ENCODE measurements at places on chromosomes 13 and 19.

DNA sequence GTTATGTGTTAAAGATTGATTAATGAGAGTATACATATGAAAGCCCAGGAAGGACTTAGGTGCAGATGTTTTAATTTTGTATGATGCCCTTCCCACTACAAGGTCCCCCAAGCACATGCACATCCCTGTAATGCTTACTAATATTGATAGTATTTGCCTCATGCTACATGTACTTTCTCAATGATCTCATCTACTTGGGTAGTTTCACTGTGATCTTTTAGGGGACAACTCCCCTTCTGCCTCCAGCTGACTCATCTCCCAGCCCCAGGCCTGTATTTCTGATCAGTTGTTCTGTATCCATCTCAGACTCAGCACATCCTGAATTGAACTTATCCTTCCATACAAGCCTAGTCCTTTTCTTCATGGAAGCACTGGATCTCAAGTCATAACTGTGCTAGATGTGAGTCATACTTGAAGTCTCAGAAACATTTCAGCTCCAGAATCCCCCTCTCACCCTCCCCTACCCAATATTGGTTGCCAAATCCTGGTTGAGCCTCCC lies 49.4 kb upstream of the INTS6 start:
- no peaks in the 10 kb centered on the region for H3K36me3 ChIP-seq
- H3K27me3 ChIP-seq = no peaks in the 10 kb centered on the region
- no peak overlapping the region for H3K27ac ChIP-seq
- DNase-seq = no peak

GRCh38 chr13:106494506-106494905 lies 41.0 kb downstream of the EFNB2 start:
- H3K27ac ChIP-seq = no peak overlapping the region
- H3K27me3 ChIP-seq = no peaks in the 10 kb centered on the region
- no peak for DNase-seq
- H3K4me3 ChIP-seq = no peak overlapping the region
- H3K4me1 ChIP-seq = peaks cover 31% of the 10 kb centered on the region

GRCh38 chr19:56080669-56081401 lies 40.3 kb downstream of the ZNF787 start:
- peak overlapping the region; percentile 45 for H3K4me3 ChIP-seq
- H3K27me3 ChIP-seq = no peaks in the 10 kb centered on the region
- no peak overlapping the region for H3K27ac ChIP-seq
- H3K36me3 ChIP-seq = no peaks in the 10 kb centered on the region
- DNase-seq = peak; percentile 90
- peaks cover 10% of the 10 kb centered on the region for H3K4me1 ChIP-seq

DNA sequence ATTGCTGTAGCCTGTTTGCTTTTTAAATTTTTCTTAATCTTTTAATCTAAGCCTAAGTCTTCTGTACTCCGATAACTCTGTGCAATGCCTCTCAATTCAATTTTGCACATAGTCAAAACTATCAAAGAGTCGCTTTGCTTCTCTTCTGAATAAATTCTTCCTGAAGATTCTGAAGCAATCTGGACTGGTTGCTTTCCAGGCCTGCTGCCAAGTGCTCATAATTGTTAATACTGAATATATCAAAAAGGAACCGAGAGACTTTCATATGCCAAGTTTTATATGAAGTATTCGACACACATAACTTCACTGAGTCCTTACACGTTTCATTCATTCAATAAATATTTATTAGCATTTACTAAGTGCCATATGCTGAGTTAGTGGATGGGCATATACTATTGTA lies 91.3 kb downstream of the EDNRB start:
- no peaks in the 10 kb centered on the region for H3K36me3 ChIP-seq
- no peak overlapping the region for H3K4me3 ChIP-seq
- no peaks in the 10 kb centered on the region for H3K4me1 ChIP-seq
- no peak overlapping the region for H3K27ac ChIP-seq
- no peaks in the 10 kb centered on the region for H3K27me3 ChIP-seq

DNA sequence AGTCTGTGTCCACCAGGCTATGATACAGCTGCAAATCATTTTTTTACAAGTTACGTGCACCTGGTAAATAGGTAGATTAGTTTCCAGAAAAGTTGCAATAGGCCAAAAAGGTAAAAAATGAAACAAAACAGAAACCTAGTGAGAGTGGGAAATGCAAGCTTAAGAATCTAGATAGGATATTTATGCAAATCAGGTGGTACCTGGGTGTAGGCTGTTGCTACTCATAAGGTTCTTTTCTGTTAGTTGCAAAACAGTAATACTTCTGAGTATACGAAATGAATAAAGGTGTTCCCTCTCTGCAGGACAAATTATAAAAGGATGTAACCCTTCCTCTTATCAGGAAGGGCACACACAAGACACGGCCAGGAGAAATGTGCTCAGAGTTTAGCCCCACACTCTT lies 97.9 kb downstream of the UGGT2 start:
- H3K27me3 ChIP-seq = no peaks in the 10 kb centered on the region
- peaks cover 3% of the 10 kb centered on the region for H3K36me3 ChIP-seq
- H3K27ac ChIP-seq = no peak overlapping the region
- no peak for DNase-seq
- H3K4me1 ChIP-seq = no peaks in the 10 kb centered on the region

DNA sequence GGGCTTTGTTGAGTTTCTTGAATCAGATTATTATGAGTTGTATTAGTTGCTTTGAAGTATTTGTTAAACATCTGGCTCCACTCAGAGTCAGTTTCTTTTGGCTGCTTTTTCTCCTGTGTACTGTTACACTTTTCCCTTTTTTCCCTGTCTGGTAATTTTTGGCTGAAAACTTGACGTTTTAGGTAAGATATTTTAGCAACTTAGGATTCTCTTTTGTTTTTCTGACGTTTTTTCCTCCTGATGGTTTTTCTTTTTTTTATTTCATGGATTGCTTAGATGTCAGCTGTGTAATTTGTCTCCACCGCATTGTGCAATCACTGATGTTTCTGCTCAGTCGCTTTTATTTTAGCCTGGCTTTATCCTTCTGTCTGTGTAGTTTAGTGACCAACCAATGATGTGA lies 20.7 kb downstream of the RFC3 start:
- no peaks in the 10 kb centered on the region for H3K4me1 ChIP-seq
- no peak overlapping the region for H3K4me3 ChIP-seq
- peak; percentile 17 for DNase-seq
- peaks cover 16% of the 10 kb centered on the region for H3K36me3 ChIP-seq
- H3K27me3 ChIP-seq = no peaks in the 10 kb centered on the region

- DNase-seq = peak; percentile 24
- H3K27me3 ChIP-seq = no peaks in the 10 kb centered on the region
- H3K36me3 ChIP-seq = no peaks in the 10 kb centered on the region
- H3K4me1 ChIP-seq = peaks cover 9% of the 10 kb centered on the region
Measured at GRCh38 chr13:41188584-41188983, 5.8 kb downstream of the KBTBD7 start.

DNA sequence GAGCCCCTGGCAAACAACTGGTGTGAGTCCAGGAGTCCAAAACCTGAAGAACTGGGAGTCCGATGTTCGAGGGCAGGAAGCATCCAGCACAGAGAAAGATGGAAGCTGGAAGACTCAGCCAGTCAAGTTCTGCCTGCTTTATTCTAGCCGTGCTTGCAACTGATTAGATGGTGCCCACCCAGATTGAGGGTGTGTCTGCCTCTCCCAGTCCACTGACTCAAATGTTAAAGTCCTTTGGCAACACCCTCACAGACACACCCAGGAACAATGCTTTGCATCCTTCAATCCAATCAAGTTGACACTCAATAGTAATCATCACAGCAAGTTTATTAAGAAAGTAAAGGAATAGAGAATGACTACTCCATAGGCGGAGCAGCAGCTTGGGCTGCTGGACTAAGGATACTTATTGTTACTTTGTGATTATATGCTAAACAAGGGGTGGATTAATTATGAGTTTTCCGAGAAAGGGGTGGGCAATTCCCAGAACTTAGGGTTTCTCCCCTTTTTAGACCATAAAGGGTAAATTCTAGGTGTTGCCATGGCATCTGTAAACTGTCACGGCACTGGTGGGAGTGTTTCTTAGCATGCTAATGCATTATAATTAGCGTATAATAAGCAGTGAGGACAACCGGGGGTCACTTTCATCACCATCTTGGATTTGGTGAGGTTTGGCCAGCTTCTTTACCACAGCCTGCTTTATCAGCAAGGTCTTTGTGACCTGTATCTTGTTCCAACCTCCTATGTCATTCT lies 65.6 kb upstream of the KCTD15 start:
- no peaks in the 10 kb centered on the region for H3K27me3 ChIP-seq
- DNase-seq = no peak
- H3K4me1 ChIP-seq = no peaks in the 10 kb centered on the region
- H3K27ac ChIP-seq = no peak overlapping the region

DNA sequence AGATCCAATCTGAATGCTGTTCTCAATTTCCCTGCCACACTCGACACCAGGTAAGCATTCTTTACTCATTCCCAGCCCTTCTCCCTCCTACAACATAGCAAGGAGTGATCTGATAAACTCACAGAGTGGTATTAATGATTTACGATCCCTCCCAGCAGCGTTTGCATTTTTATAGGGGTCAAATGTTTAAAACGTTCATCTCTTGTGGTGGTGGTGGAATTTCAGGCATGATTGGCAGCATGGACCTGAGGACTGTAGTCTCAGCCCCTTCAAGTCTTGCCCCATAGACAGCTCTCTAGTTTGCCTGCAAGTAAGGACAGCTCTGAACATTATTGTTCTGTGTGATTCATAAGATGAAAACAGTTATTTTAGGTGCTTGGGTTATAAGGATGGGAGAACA lies 565.7 kb downstream of the EFNB2 start:
- H3K36me3 ChIP-seq = no peaks in the 10 kb centered on the region
- H3K27ac ChIP-seq = no peak overlapping the region
- H3K4me3 ChIP-seq = no peak overlapping the region

DNA sequence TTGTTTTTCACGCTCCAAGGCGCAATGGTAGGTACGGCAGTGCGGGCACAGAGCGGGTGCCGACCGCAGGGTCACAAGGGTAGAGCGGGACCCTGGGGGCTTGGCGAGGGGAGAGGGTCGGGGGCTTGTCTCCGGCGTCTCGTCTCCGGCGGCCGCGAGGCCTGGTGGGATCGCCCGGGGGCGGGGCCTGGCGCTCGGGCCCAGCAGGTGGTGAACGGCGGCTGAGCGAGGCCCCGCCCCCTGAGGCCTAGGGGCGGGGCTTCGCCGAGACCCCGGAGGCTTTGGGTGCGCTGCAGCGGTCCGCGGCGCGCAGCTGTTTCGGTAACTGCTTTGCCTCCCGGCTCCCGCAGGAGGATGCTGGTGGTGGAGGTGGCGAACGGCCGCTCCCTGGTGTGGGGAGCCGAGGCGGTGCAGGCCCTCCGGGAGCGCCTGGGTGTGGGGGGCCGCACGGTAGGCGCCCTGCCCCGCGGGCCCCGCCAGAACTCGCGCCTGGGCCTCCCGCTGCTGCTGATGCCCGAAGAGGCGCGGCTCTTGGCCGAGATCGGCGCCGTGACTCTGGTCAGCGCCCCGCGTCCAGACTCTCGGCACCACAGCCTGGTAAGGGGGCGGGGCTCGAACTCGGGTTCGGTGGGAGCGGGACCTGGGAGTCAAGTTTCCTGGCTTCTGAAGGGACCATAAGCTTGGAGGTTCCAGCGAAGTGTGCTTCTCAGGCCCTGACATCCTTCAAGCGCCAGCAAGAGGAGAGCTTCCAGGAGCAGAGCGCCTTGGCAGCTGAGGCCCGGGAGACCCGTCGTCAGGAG lies at the start of gene TSEN34:
TSEN34 (plus strand) TSS at position 298 of the 800 bp plus-strand sequence; CDS start at position 355, 57 bp downstream.
- H3K27me3 ChIP-seq = no peaks in the 10 kb centered on the region
- peaks cover 44% of the 10 kb centered on the region for H3K36me3 ChIP-seq
- DNase-seq = peak; percentile 91
- peak within 1 kb of the TSS; percentile 97 for H3K27ac ChIP-seq

- H3K4me3 ChIP-seq = no peak overlapping the region
- H3K27ac ChIP-seq = no peak overlapping the region
- no peaks in the 10 kb centered on the region for H3K4me1 ChIP-seq
- no peaks in the 10 kb centered on the region for H3K36me3 ChIP-seq
Measured at GRCh38 chr13:103277959-103278694, 211.9 kb upstream of the SLC10A2 start.

GRCh38 chr19:56566904-56567273 lies 379 bp upstream of the ZNF470 start:
- peaks cover 42% of the 10 kb centered on the region for H3K36me3 ChIP-seq
- peak; percentile 46 for DNase-seq
- H3K4me3 ChIP-seq = peak overlapping the region; percentile 81
- H3K4me1 ChIP-seq = no peaks in the 10 kb centered on the region
- no peaks in the 10 kb centered on the region for H3K27me3 ChIP-seq
- H3K27ac ChIP-seq = peak overlapping the region; percentile 83

DNA sequence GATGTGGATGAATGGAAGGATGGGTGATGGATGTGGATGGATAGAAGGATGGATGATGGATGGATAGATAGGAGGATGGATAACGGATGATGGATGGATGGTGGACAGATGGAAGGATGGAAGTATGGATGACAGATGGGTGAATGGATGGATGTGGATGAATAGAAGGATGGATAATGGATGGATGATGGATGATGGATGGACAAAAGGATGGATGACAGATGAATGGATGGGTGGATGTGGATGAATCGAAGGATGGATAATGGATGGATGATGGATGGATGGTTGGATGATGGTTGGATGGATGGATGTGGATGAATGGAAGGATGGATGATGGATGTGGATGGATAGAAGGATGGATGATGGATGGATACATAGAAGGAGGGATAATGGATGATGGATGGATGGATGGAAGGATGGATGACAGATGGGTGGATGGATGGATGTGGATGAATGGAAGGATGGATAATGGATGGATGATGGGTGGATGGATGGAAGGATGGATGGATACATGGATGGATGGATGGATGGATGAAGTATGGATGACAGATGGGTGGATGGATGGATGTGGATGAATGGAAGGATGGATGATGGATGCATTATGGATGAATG lies 39.3 kb downstream of the TMEM255B start:
- DNase-seq = no peak
- H3K36me3 ChIP-seq = no peaks in the 10 kb centered on the region
- H3K4me3 ChIP-seq = no peak overlapping the region
- H3K27me3 ChIP-seq = no peaks in the 10 kb centered on the region

GRCh38 chr19:4550479-4551050 lies 8.9 kb downstream of the SEMA6B start:
- no peak for DNase-seq
- H3K27ac ChIP-seq = no peak overlapping the region
- no peak overlapping the region for H3K4me3 ChIP-seq
- peaks cover 16% of the 10 kb centered on the region for H3K36me3 ChIP-seq

GRCh38 chr13:18954254-18954653 lies 227.4 kb downstream of the TUBA3C start:
- H3K27me3 ChIP-seq = no peaks in the 10 kb centered on the region
- no peaks in the 10 kb centered on the region for H3K4me1 ChIP-seq
- H3K27ac ChIP-seq = no peak overlapping the region
- H3K4me3 ChIP-seq = no peak overlapping the region
- DNase-seq = no peak

- no peaks in the 10 kb centered on the region for H3K36me3 ChIP-seq
- H3K4me1 ChIP-seq = peaks cover 91% of the 10 kb centered on the region
- no peak overlapping the region for H3K27ac ChIP-seq
- no peaks in the 10 kb centered on the region for H3K27me3 ChIP-seq
Measured at GRCh38 chr19:16589917-16590316, 17.7 kb upstream of the SLC35E1 start.

- H3K27ac ChIP-seq = no peak overlapping the region
- no peaks in the 10 kb centered on the region for H3K4me1 ChIP-seq
- no peaks in the 10 kb centered on the region for H3K36me3 ChIP-seq
- H3K27me3 ChIP-seq = no peaks in the 10 kb centered on the region
Measured at GRCh38 chr13:90502153-90502552, 845.3 kb upstream of the MIR17HG start.
